ENCODE measurements at places on chromosomes 13 and 19.

DNA sequence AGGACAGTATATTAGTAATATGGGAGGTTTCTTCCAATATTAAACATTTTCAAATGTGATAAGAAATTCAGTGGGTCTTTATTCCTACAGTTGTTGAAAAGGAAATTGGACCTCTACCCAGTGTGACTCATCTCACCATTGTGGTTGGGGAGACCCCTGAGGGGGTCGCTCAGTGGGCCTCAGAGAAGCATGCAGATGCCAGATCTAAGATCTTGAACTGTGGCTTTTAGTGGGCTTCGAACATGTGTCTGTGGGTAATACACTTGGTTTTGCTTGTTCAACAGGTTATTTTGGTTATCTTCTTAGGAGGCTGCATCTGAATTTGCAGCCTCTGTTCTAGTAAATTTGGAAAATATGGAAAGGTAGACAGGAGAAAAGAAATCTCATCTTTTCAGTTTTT, 132.3 kb downstream of the PCCA start:
- DNase-seq, result no peak

GRCh38 chr13:39051157-39051556, 12.9 kb downstream of the NHLRC3 start:
- no peak for DNase-seq

DNA sequence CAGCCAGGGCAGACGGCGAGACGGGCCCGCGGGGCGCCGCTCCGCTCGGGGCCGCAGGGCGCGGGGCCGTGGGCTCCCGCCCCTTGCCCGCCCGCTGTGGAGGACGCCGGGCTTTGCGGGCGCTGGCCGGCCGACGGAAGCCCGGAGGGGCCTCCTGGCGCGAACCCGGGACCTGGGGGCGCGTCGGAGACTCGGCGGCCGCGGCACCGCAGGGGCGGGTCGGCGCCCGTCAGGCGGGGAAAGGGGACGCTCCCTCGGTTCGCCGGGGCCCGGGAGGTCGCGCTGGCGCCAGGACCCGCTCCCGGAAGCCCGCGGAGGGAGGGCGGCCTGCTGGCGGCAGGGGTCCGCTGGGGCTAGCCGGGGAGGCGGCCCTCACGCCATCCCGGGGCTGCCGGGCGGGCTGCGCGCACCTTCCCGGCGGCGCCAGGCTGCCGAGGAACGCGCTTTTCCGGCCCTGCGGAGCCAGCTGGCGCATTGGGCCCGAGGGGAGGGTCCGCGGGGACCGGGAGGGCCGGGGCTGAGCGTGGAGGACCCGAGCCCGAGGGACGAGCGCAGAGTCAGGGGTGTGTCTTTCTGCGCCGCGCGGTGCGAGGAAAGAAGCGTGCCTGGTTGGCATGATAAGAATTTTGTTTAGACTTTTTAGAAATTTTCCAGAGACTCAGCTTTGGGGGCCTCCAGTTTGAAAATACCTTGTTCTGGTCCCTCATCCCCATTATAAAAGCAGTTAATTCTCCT, 511 bp downstream of the GARRE1 start:
- DNase-seq, result peak; percentile 35

- no peak for DNase-seq
These were observed 36.2 kb upstream of the RBM26 start for GRCh38 chr13:79442221-79442620.

- DNase-seq, result no peak
These were observed 661 bp upstream of the MIR17HG start for GRCh38 chr13:91346850-91347201.

DNA sequence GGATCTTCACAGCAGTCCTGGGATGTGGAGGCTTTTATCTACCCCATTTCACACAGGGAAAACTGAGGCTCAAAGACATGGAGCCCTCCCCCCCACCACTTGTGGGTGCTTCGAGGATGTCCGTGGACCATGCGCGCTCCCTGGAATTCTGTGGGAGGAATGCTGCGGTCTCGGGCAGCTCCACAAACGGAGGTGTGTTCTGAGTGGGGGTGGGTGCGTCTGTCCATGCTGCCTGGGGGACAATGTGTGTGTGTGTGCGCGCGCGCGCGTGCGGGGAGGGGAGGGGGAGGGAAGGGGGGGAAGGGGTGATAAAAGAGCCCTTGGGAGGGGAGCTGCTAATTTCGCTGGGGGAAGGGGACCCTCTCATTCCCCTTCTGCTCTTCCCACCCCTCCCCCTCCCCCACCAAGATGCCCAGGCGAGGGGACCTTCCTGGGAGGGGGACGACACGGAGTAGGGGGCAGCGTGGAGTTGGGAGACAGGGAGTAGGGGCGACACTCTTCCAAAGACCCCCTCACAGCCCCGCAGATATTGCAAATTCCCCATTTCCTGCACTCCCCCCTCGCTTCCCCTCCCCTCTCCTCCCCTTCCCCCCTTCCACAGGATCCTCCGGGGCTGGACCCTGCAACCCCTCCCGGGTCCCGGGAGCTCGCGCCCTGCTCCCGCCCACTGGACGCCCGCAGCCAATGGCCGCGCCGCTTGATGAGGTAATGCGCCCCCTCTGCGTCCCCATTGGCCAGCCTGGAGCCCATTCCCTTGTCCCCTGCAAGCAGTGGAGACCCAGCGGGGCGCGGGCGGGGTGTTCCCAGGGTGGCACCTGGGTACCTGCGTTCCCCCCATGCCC, 18.9 kb upstream of the ZNRF4 start:
- no peak for DNase-seq

GRCh38 chr19:42402376-42403116, 12.4 kb upstream of the CNFN start:
- no peak for DNase-seq

DNA sequence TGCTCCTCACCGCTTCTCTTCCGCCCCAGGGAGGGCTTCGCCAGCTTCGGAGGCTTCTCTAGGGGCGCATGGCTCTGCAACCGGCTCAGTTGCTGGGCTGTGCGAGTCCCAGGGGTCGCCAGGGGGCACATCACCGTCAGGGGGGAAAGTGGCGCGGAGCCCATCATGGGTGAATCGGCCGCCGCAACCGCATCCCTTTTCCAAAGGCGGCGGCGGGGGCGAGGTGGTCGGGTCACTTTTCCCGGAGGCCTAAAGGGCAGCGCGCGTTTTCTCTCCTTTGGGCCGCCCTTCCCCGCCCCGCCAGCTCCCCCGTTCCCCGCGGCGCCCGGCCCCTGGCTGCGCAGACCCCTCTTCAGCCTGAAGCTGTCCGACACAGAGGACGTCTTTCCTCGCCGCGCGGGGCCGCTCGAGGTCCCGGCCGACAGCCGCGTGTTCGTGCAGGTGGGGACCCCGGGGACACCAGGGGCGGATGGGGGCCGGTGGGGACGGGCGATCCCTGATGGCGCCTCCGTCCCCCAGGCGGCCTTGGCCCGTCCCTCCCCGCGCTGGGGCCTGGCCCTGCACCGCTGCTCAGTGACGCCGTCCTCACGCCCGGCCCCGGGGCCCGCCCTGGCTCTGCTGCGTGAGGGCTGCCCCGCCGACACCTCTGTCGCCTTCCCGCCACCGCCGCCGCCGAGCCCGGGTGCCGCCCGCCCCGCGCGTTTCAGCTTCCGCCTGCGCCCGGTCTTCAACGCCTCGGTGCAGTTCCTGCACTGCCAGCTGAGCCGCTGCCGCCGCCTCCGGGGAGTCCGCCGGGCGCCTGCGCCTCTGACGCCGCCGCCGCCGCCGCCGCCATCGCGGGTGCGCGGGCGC, 1.7 kb downstream of the TGFBR3L start:
- peak; percentile 72 for DNase-seq

DNA sequence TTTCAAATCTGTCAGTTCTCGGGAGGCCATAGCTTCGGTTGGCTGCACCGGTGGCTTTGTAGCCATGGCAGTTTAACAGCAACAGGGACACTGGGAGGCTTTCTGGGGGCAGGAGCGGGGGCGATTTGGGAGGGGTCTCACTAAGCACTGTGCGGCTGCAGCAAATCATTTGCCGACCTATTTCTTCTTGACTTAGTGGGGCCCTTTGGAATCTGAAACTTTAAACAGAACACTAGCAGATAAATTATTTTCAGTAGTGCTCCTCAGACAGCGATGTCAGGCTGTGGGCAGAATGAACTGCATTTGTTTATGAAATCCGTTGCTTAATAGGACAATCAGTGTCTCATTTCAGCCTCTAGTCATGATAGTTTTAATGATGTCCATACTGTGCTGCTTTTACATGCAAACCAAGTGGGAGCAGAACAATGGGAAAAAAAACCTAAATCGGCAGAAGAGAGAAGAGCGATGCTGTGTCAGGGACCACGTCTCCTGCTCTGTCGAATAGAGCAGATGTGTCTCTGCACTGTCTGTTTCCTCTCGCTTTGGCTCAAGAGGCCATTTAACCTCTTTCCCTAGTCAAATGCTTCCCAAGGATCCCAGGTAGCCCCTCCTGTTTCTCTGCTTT, 211.9 kb downstream of the OLFM4 start:
- no peak for DNase-seq

- no peak for DNase-seq
These were observed 130.8 kb downstream of the DNAJC15 start for GRCh38 chr13:43154156-43154651.

DNA sequence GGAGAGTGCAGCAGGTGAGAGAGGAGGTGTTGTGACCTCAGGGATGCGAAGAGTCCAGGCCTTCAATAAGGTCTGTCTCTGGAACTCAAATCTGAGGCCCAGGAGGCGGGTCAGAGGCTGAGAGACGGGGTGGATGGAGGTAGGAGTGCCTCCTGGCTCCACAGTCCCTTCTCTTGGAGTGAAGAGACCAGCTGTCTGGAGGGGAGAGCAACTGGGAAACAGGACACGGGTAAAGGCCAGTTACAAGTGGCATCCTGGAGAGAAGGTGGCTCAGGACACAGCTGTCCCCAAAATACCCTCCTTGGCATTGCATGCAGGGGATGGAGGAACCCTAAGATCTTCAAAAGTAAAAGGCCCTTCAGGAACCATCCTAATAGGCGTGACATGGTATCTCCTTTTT, 19.2 kb downstream of the PDE4A start:
- no peak for DNase-seq
